Astrocyte of the hippocampus (primary cell): ENCODE measurements at places on chromosomes 7 and 10.

GRCh38 chr7:31526864-31527263, 13.0 kb downstream of the ITPRID1 start:
- DNase-seq = no peak

- peak; percentile 12 for DNase-seq
These were observed 129.6 kb upstream of the ANKRD1 start for GRCh38 chr10:91050371-91051034.

GRCh38 chr10:96222441-96222840, 48.9 kb downstream of the BLNK start:
- no peak for DNase-seq

DNA sequence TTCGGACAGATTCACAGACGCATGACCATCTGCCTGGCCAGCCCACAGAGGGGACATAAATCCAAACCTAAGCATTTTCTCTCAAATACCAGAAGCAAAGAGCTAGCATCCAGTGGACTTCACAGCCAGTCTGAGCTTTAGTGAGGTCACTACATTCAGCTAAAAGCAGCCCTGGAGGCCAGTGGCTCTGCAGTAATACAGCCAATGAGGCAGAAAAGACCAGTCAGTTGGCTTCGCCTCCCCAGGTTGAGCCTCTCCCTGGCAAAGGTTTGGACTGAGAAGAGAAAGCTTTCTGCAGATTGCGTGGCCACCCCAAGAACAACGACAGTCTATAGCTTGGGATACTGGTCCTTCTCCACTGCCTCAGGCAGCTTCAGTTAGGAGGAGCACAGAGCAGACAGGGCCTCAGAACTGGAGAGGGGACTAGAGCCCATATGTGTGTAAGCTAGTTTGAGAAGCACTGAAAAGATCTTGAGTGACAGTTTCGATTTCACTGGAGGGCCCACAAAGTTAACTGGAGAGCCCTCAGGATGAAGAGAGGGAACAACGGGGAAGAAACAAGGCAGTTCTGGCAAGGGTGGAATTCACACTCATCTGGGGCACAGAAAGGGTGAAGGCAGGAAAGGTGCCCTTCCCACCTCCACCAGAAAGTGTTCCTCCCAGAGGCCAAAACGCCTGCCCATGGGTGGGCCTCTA, 3.8 kb downstream of the WDR91 start:
- no peak for DNase-seq

DNA sequence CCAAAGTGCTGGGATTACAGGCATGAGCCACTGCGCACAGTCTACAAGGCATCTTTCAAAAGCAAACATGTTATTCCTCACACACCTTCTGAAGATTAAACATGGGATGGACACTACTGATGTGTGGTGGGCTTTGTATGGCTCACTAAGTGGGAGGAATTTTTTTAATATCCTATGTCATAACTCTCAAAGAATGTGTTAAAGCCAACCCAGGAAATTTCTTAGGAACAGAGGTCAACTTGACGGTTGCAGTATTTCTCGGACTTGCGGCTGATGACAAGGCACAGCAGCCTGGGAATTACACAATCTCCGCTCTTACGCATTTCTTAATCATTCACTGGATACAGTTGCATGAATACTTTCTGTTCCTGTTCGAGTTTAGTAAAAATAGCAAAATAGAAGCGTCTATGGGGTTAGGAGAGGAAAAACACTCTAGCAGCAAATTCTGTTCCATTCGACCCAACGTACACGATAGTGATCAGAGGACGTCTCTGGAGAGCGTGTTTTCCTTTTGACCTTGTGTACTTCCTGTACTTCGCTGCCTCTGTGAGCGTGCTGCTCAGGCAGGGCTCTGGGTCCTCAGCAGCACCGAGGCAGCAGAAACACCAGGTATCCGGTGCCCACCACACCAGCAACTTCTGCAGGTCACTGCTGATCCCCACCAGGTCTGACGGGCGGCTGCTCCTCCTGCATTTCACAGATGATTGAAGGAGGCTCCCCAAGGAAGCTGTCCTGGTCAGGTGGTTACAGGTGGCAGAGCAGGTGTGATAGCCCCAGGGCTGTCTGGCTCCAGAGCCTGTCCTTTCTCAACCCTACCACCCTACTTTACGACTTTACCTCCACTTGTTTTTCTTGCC, 26.4 kb upstream of the SRGN start:
- peak; percentile 31 for DNase-seq

- peak; percentile 19 for DNase-seq
These were observed 241.4 kb upstream of the ZNF32 start for GRCh38 chr10:43890124-43890523.
